ENCODE measurements at places on chromosomes 6 and 20. TPM values are rescaled to one million over a fixed set of nuclear protein-coding genes. Genes with fewer than 3 reads are reported as not detected.
A peak's percentile ranks its signal among the peaks of the same experiment; 100 is the strongest.

Gene SOBP
- total RNA-seq: 2.5 TPM

Gene BTN3A1
- 7.2 TPM for total RNA-seq

Gene MAP1LC3A
- 21.6 TPM for total RNA-seq

Gene SRPK1
- total RNA-seq: 115 TPM

Gene FARS2
- total RNA-seq: 7.7 TPM

Gene PLCB4
- 37.4 TPM for total RNA-seq

Gene CRIP3
- not detected for total RNA-seq

DNA sequence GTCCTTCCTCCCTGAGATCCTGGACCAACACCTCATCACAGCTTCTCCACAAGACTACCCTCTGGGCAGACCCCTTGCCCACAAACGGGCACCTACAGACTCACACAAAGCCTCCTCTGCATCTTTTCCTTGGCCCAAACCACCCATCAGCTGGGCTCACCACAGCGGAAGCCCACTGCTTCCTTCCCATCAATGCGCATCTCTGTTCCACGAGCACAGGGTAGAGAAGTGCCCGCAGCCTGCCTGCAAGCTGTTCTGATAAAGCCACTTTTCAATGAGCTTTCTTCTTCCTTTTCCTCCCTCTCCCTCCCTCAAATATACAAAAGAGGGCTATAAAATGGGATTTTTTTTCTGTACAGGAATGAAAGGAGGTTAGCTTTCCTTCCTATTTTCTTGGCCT, 111.2 kb downstream of the NFATC2 start:
- no peak for DNase-seq

GRCh38 chr20:23050076-23050838, 785 bp upstream of the THBD start:
- no peak for DNase-seq

- no peak for DNase-seq
Observed at GRCh38 chr6:123503619-123504018, 133.1 kb downstream of the TRDN start.

GRCh38 chr20:53829724-53830521, 236.3 kb upstream of the ZNF217 start:
- peak; percentile 54 for DNase-seq

GRCh38 chr20:19817017-19817416, 59.0 kb downstream of the RIN2 start:
- peak; percentile 60 for DNase-seq

DNA sequence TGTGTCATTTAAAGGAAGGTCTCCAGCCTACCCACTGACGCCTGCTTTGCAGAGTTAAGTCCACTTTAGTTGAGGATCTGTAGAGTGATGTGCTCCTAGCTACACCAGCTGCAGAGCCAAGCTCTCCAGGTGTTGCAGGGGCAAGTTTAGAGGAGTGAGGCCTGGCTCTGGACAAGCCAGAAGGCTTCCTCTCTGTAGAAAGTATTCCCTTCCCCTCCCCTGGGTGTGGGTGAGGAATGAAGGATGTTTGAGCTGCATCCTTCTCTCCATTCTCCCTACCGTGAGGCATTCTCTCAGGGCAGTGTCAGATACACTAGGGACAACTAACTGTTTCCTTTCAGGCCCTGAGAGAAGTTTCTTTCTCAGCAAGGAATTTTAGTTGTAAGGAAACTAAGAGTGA, 66.5 kb downstream of the ELOVL5 start:
- DNase-seq: no peak

DNA sequence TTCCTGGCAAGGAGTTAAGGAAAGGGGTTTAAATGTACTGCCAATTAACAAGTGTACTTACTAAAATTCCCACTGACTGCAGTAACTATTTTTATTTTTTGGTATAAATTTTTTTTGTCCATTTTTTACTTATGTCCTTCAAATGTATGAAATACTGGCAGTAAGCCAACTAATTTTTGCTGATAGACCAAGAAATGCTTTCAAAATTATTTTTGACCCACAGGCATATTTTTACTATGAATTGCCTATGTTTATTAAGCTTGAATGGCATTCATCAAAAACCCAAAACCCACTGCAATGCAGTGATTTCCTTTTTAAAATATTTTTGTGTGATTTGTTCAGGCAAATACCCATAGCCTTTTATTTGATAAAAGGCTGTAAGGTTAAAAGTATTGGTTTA, 560.1 kb downstream of the UTRN start:
- no peak for DNase-seq

DNA sequence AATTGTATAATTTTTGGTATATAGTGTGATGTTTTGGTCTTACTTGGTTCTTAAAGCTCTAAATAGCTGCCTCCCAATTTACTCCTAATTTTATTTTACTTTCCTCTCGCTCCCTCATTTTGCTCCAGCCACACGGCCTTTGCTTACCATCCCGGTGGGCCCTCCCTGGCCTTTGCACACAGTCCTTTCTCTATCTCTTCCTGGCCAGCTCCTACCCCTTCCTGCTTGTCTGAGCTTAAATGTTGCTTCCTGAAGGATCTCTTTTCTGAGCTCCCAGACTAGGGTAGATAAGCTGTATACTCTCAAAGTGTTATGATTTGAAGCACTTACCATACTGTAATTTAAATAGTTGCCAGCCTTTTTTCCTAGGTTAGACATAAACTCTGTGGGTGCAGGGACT, 121.7 kb downstream of the UTRN start:
- no peak for DNase-seq

GRCh38 chr6:26045928-26046368, 41.3 kb upstream of the HFE start:
- no peak for DNase-seq

Measured in epithelial cell of proximal tubule (primary cell).